ENCODE measurements at places on chromosomes 5 and 9. TPM values are rescaled to one million over a fixed set of nuclear protein-coding genes. Genes with fewer than 3 reads are reported as not detected.
A peak's percentile ranks its signal among the peaks of the same experiment; 100 is the strongest.

F12 gene
- 0.81 TPM for total RNA-seq

CNTLN gene
- 7.7 TPM for total RNA-seq

GRCh38 chr9:21510806-21511205 lies 28.7 kb upstream of the IFNE start:
- H3K27me3 ChIP-seq: no peaks in the 10 kb centered on the region
- H3K27ac ChIP-seq: no peak overlapping the region
- no peaks in the 10 kb centered on the region for H3K4me1 ChIP-seq
- H3K36me3 ChIP-seq: no peaks in the 10 kb centered on the region
- no peak for DNase-seq
- no peak overlapping the region for H3K4me3 ChIP-seq

HSD17B3 gene
- not detected for total RNA-seq

DNA sequence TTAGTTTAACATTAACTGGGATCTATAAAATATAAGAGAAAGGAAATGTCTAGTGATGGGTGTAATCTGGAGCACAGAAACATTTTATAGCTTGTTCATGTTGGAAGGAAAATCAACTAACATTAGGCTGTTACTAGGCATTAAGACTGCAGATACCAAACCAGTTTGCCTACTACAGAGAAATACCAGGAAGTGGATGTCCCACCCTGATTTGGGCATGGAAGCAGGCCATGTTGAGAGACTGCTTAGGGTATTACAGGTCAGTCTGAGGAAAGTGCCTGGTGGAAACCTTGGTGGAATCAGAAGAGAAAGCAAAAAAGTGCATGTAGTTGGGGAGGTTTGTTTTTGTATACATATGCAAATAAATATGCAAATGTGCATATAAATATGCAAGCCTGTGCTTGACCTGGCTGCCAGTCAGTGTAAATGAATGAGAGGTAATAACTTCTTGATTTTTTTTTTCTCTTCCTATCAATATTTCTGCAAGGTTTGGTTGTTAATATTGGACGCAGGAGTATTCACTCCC lies 9.6 kb upstream of the CCDC112 start:
- H3K4me3 ChIP-seq: no peak overlapping the region
- H3K27ac ChIP-seq: no peak overlapping the region
- peaks cover 13% of the 10 kb centered on the region for H3K27me3 ChIP-seq
- H3K36me3 ChIP-seq: no peaks in the 10 kb centered on the region

ASTN2 gene
- total RNA-seq: 3.4 TPM

GRCh38 chr9:88773627-88774244 lies 217.5 kb upstream of the S1PR3 start:
- H3K4me1 ChIP-seq: peaks cover 62% of the 10 kb centered on the region
- peak overlapping the region; percentile 3 for H3K4me3 ChIP-seq
- H3K36me3 ChIP-seq: no peaks in the 10 kb centered on the region
- peak; percentile 96 for DNase-seq
- H3K27me3 ChIP-seq: no peaks in the 10 kb centered on the region

DNA sequence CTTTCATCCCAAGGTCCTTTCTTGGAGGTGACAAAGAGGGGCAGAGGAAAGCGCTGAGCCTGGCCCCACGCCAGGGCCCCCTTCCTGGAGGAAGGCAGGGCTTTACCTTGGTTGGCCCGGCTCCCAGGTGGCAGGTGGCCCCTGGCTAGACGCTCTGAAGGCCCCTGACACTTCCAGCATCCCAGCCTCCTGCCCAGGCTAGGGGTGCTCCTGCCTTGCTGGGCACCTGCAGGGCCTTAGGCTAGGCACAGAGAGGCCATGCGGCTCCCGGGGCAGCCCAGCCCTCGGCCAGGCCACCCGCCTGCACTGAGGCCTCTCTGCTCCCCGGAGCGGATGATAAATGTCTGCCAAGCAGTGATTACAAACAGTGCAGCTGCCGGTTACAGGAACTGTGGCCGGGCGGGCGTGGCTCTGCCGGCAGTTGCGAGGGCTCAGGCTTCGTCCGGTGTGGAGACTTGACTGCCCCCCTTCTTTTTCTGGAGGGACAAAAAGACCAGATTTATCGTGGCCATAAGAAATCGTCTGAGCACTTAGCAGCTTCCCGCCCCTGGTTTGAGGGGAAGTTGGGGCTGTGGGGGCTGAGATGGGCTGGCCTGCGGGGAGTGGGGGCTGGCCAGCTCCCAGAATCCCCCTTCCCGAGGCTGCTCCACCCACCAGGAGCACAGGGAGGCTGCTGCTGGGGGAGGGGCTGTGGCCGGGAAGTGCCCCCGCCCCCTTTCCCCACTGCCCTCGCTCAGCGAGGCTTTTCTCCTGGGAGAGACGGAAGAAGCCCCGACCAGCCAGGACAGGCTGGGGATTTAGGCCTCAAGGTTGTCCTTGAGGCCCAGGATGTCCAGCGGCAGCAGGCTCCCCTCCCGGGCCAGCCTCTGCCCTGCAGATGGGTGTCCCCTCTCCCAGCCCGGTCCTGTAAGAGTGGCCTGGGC lies 31.6 kb upstream of the UBAC1 start:
- peak overlapping the region; percentile 35 for H3K27ac ChIP-seq
- H3K27me3 ChIP-seq: no peaks in the 10 kb centered on the region
- H3K36me3 ChIP-seq: no peaks in the 10 kb centered on the region
- peaks cover 40% of the 10 kb centered on the region for H3K4me1 ChIP-seq
- DNase-seq: peak; percentile 39

ERAP2 gene
- 2.6 TPM for total RNA-seq

LRRC14B gene
- not detected for total RNA-seq

GRCh38 chr9:96078897-96079490 lies 203.5 kb downstream of the ERCC6L2 start:
- H3K4me3 ChIP-seq: no peak overlapping the region
- no peaks in the 10 kb centered on the region for H3K4me1 ChIP-seq
- peaks cover 4% of the 10 kb centered on the region for H3K27me3 ChIP-seq
- H3K27ac ChIP-seq: no peak overlapping the region
- no peaks in the 10 kb centered on the region for H3K36me3 ChIP-seq

DNA sequence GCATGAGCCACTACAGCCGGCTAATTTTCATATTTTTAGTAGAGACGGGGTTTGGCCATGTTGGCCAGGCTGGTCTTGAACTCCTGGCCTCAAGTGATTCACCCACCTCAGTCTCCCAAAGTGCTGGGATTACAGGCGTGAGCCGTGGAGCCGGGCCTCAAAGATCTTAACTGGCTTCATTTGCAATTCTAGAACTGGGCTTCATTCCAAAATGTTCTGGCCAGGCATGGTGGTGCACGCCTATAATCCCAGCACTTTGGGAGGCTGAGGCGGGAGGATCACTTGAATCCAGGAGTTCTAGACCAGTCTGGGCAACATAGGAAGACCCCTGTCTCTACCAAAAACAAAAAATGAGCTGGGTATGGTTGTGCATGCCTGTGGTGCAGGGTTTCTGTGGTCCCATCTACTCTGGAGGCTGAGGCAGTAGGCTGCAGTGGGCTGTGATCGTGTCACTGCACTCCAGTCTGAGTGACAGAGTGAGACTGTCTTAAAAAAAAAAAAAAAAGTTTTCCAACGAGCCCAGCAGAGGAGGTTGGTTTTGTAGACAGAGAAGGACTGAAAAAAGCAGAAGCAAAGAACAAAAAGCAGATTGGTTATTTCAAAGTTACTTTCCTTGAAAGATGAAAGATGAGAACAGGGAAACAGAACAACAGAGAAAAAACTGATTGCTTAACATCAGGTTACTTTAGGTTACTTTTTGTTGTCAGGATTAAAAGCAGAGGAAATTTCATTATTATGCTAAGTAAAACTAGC lies 78.2 kb downstream of the ANKRD55 start:
- no peaks in the 10 kb centered on the region for H3K4me1 ChIP-seq
- no peak overlapping the region for H3K27ac ChIP-seq
- no peak for DNase-seq
- H3K27me3 ChIP-seq: no peaks in the 10 kb centered on the region

DNA sequence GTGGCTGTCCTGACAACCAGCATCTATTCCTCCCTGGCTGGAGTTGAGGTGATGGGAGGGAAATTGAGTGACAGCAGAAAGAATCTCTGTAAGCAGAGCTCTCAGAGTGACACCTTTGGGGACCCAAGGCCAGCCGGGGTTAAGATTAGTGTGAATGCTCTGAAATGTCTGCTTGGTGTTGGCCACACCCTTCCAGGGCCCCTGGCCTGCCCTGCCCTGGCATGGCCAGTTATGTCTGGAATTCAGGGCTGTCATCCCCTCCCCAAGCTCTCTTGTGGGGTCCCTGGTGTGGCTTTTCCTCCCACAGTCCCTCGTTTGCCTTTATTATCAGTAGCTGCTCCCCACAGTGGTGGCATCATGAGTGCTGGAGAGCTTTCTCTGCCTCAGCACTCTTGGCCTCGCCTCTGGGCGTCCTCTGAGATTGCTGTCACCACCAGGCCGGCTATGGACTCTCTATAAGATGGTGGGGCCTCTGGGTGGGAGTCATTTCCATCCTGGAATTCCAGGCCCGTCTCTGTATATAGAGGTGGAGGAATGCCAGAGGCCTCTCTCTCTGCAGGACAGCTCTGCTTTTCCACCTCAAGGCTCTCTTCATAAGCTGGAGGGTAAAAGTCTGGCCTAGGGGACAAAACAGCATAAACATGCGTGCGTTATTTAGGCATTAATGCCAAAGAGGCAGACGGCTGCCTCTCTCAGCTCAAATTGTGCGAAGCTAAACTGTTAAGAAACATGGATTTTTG lies 3.6 kb downstream of the TMEM252 start:
- no peaks in the 10 kb centered on the region for H3K36me3 ChIP-seq
- no peaks in the 10 kb centered on the region for H3K4me1 ChIP-seq
- H3K27ac ChIP-seq: no peak overlapping the region
- DNase-seq: no peak
- H3K4me3 ChIP-seq: no peak overlapping the region
- no peaks in the 10 kb centered on the region for H3K27me3 ChIP-seq

DNA sequence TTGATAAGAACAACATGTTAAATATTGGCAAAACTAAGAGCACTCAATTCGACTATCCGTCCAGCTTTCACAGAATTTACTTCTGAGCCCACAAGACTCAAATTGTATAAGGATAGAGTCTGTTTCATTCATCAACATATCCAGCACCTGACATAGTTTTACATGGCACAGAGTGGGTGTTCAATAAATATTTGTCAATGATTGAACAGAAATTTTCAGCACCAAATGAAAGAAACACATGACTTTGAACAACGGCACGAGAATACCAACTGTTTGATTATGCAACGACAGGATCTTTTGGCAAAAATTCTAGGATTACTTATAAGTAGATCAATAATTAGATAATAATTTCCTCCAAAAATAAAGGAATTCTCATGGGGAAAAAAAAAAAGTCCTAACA lies 41.8 kb downstream of the SKP2 start:
- H3K4me1 ChIP-seq: no peaks in the 10 kb centered on the region
- peaks cover 69% of the 10 kb centered on the region for H3K36me3 ChIP-seq
- no peak for DNase-seq

DNA sequence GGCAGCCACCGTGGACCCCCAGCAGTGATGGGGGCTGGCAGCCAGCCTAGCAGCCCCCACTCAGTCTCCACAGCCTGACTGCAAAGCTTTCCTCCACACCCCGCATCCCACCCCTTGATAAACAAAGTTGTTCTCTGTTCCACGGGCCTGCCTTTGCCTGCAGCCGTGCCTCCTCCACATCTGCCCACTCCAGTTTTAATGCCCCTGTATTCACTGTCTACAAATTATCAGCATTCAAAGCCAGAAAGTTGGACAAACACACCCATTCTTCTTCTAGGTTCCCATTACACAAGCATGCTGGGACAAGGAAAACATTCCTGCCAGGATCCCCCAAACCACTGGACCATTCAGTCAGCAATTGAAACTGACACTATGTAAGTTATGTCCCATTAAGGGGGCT lies 23.0 kb upstream of the NR5A1 start:
- no peaks in the 10 kb centered on the region for H3K27me3 ChIP-seq
- H3K4me1 ChIP-seq: no peaks in the 10 kb centered on the region
- no peak overlapping the region for H3K27ac ChIP-seq
- no peaks in the 10 kb centered on the region for H3K36me3 ChIP-seq
- no peak overlapping the region for H3K4me3 ChIP-seq

Data from A673 (cell line).